T-helper 2 cell treated with Interferon-gamma antibody and Interleukin-4, amounts not matched to agents 100 ng/mL and 5 ng/mL, for 36 hours (primary cell): ENCODE measurements at places on chromosomes 3 and 15. TPM values are rescaled to one million over a fixed set of nuclear protein-coding genes. Genes with fewer than 3 reads are reported as not detected.

TMEM158 gene
- 1.0 and 1.1 TPM in 2 replicates for total RNA-seq

SPSB4 gene
- not detected in 2 replicates for total RNA-seq

P2RY1 gene
- total RNA-seq: 1.7 and 2.2 TPM in 2 replicates

IFT80 gene
- 25.7 and 26.7 TPM in 2 replicates for total RNA-seq

CPNE4 gene
- not detected in 2 replicates for total RNA-seq

DNAJC17 gene
- 41.5 and 43.2 TPM in 2 replicates for total RNA-seq
